ENCODE measurements at places on chromosomes 2 and 18. TPM values are rescaled to one million over a fixed set of nuclear protein-coding genes. Genes with fewer than 3 reads are reported as not detected.

DNA sequence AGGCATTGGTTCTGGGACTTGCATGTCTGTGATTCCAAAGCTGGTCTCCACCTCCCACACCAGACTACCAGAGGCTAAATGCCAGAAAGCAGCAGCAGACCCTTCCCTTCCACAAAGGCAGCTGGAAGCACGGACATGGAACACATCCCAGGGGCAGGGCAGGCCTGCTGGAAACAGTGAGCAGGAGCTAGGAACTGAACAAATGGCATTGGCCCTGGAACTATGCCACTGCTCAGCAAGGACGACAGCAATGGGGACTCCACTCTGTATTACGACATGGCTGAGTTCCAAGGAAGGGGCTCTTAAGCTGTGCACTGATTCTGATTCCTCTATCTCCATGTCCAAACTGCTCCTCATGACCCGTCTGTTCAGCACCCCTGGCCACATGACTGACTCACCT is 77.8 kb upstream of the TFCP2L1 start:
- DNase-seq: no peak
- H3K4me1 ChIP-seq: peaks cover 12% of the 10 kb centered on the region
- peaks cover 62% of the 10 kb centered on the region for H3K36me3 ChIP-seq
- no peak overlapping the region for H3K27ac ChIP-seq
- no peaks in the 10 kb centered on the region for H3K27me3 ChIP-seq

DNA sequence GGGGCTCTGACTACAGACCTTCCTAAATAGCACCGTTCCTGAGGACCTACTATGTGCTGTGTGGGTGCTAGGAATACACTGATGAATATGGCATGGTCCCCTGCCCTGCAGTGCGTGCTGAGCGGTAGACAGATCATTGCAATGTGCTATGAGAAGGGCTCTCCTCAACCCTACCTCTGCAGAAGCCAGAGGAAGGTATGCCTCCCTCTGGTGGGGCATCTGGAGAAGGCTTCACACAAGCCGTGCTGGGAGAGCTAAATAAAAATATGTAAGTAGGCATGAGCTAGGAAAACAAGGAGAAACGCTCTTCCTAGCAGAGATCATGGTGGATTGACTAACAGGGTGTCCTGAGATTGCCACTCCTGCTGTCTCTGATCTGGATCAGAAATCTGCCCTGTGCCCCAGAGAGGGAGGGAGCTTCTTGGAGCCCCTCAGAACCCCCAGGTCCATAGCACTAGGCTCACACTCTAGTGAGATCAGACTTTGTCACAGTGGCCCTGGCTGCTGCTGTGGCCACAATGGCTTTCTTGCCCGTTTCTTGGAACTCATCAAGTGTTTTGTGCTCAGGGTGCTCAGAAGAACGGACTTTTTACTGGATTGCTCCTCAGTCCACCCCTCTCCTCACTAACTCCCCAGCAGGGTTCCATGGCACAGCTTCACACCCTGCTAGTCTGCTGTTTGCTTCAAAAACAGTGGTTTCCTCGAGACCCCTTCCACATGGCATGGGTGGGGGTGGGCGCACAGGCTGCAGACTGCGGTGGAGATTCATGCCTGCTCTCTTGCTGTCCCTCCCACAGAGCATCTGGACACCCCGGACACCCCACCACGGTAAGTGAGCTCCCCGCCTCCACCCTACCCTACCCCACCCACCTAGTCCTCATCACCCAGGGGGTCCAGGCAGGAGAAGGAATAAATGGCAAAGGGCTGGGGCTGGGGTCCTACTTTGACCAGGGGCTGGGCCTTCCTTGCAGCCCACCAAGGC is 14.2 kb downstream of the SIGLEC15 start:
- no peak overlapping the region for H3K27ac ChIP-seq
- H3K4me3 ChIP-seq: no peak overlapping the region
- H3K4me1 ChIP-seq: no peaks in the 10 kb centered on the region
- no peaks in the 10 kb centered on the region for H3K36me3 ChIP-seq
- DNase-seq: peak; percentile 69

GRCh38 chr2:96801005-96801785 is 14.9 kb upstream of the CNNM3 start:
- peak; percentile 86 for DNase-seq
- H3K4me1 ChIP-seq: no peaks in the 10 kb centered on the region
- no peaks in the 10 kb centered on the region for H3K36me3 ChIP-seq
- H3K27ac ChIP-seq: no peak overlapping the region
- H3K27me3 ChIP-seq: no peaks in the 10 kb centered on the region

DNA sequence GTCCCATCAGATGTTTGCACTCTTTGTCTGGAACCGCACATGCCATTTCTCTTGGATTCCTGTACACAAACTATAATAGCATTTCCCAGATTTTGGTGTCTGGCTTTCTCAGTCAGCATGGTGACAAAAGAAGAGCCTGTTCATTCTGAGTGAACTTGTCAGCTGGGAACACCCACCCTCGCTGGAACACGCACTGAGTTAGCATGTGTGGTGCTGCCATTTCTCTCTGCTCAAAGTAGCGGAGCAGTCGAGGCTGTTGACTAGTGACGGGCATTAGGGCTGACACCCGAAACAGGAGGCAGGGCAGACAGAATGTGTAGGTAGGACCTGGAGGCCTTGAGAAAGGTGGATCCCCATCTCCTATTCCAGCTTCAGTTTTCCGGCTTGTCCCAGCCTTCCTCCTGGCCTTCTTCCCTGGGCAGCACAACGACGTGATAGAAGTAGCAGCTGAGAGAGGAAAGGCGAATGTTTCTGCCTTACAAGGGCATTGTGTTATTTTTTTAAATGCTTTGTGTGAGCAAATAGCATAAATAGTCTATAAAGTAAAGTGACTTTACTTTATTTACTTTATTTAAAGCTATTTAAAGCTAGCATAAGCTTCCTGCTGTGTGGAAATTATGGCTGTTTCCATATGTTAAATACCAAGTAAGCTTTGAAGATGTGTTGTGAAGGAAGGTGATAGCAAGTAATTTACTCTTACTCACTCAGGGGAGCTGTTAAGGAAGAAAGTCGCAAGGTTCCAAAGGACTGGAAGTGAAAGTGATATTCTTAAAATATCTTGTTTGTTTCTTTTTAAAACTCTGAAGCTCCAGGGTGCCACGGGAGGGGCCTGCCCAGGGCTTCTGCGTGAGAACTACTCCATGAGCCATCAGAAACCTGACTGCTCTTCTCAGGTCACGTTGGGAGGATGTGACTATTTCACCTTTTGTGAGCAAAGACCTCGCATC is 272.6 kb downstream of the NEDD4L start:
- no peak overlapping the region for H3K4me3 ChIP-seq
- H3K27ac ChIP-seq: no peak overlapping the region
- H3K36me3 ChIP-seq: no peaks in the 10 kb centered on the region

GRCh38 chr2:231904161-231904611 is 22.0 kb downstream of the NPPC start:
- H3K27ac ChIP-seq: no peak overlapping the region
- no peak for DNase-seq
- H3K4me3 ChIP-seq: no peak overlapping the region
- H3K4me1 ChIP-seq: no peaks in the 10 kb centered on the region
- H3K36me3 ChIP-seq: no peaks in the 10 kb centered on the region

DNA sequence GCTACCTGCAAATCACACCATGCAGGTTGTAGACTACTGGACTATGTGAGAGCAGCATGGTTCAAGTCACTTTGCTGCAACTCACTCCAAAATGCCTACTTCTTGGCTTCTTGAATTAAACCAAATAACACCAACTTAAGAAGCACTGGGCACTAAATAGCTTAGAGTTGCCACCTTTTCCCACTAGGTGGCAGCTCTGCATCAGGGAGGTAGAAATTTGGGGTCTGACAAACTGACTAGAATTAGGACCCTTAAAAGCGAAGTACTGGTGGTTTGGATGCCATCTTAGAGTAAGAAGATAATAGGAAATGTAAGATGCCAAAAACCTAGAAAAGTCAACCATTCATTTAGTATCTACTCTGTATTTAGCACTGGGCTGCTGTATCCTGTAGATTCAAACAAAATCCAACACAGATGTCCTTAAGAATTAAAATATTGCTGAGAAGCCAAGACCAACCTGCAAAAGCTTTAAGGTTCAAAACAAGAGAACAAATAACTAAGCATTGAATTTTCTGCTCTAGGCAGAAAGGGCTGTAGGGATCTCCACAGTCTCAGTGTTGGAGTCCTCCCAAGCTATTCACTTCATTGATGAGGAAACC is 65.5 kb downstream of the CCBE1 start:
- H3K4me1 ChIP-seq: no peaks in the 10 kb centered on the region
- H3K27ac ChIP-seq: no peak overlapping the region
- no peaks in the 10 kb centered on the region for H3K36me3 ChIP-seq

GRCh38 chr18:76977108-76977621 is 154.8 kb downstream of the ZNF236 start:
- no peak for DNase-seq
- no peak overlapping the region for H3K4me3 ChIP-seq
- H3K27ac ChIP-seq: no peak overlapping the region

GRCh38 chr18:3062798-3063680 is 50.1 kb upstream of the LPIN2 start:
- no peaks in the 10 kb centered on the region for H3K27me3 ChIP-seq
- peak overlapping the region; percentile 33 for H3K27ac ChIP-seq
- peak; percentile 74 for DNase-seq
- no peak overlapping the region for H3K4me3 ChIP-seq

The PLEK gene
- 2.2 TPM for total RNA-seq

DNA sequence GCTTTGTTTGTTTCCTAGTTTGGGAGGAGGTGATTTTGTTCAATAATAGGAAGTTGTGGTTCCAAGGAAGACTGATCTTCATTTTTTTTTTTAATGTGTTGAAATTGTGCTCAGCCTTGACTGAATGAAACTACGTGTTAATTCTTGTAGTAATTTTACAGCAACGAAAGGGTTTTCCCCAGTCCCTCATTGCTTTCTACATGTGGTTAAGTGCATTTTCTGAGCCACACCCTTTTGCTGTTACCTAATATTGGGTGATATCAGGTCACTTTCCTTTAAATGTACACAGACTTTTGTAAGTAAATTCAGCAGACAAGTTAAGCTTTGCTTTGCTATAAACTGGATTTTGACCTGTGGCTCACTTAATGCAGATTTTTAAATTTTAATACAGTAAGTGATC is 73.6 kb downstream of the OTX1 start:
- no peaks in the 10 kb centered on the region for H3K4me1 ChIP-seq
- no peaks in the 10 kb centered on the region for H3K36me3 ChIP-seq
- H3K27ac ChIP-seq: no peak overlapping the region
- DNase-seq: no peak

The THOC1 gene
- 12.0 TPM for total RNA-seq
